ENCODE measurements at places on chromosomes 16 and 17. TPM values are rescaled to one million over a fixed set of nuclear protein-coding genes. Genes with fewer than 3 reads are reported as not detected.

GRCh38 chr16:30875871-30876801, 17.7 kb downstream of the BCL7C start:
- DNase-seq, result no peak

Gene TSPAN10
- total RNA-seq, result 1.4 TPM

DNA sequence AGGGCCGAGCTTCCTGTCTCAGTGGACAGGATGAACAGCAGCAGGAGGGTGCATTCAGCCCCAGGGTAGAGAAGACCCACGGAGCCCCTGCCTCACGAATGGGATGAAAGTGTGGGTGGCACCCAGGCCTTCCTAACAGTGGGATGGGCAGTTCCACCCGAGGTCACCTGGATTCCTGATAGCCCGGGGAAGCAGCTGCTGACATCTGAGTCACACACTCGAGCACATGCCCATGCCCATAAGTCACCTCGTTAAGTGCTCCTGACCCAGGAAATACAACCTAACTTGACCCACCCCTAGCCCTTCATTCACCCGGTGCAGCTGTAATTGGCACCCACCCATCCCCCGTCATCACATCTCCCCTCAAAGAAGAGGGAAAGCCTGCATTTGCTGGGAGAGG, 85.3 kb upstream of the FOXF1 start:
- no peak for DNase-seq

Gene KCNJ12
- 2.2 TPM for total RNA-seq

Gene ZG16B
- total RNA-seq, result 1.5 TPM

Gene TEDC2
- 10.5 TPM for total RNA-seq

GRCh38 chr16:81096715-81097208, 567 bp upstream of the GCSH start:
- DNase-seq, result no peak

- no peak for DNase-seq
Measured at GRCh38 chr16:57788252-57788841, 13.9 kb downstream of the KIFC3 start.

DNA sequence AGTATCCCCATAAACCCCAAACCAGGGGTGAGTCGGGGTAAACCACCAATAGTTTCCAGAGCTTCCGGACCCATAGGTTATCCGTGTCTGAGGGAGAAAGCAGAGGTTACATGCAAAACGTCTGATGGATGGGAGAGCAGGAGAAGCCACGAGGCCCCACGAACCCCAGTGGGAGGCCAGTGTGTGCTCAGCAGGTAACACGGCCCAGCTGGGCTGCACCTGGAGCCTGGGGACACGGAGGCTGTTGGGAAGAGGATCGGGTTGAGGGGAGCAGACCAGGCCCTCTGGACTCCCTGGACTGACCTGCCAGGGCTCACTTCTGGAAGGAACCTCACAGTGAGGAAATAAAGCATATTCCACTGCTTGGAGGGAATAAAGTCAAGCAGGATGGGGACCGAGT, 78.1 kb downstream of the SEC14L1 start:
- no peak for DNase-seq

- DNase-seq, result no peak
Measured at GRCh38 chr17:29549177-29549923, 17.5 kb downstream of the ABHD15 start.

Gene PERCC1
- 0.83 TPM for total RNA-seq

DNA sequence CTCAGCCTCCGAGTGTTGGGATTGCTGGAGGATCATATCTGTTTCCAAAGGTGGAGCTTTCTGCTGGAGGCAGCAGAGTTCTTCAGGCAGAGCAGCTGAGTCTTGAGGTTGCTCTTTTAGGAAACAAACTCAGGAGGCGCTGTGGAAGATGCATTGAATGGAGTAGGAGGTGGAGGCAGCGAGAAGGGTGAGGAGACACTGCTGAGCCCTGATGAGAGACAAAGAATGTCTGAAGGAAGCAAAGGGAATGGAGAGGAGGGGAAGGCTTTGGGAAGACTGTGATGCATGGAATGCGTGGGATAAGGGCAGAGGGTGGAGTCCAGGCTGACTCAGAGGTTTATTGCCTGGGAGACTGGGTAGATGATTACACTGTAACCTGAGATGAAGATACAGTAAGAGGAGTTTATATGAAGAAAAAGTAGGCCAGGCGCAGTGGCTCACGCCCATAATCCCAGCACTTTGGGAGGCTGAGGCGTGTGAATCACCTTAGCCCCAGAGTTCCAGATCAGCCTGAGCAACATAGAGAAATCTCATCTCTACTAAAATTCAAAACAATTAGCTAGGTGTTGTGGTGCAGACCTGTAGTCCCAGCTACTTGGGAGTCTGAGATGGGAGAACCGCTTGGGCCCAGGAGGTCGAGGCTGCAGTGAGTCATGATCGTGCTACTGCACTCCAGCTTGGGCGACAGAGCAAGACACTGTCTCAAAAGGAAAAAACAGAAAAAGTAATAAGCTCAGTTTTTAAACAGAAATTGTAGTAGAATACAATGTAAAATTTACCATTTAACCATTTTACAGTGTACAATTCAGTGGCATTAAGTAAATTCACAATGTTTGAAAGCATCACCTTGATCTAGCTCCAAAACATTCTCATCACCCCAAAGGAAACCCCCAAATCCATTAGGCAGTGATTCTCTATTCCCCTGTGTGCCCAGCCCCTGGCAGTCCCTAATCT, 17.8 kb upstream of the TMEM219 start:
- DNase-seq, result no peak

Gene YBX2
- 7.0 TPM for total RNA-seq

Gene ANKRD40CL
- not detected for total RNA-seq

- no peak for DNase-seq
Measured at GRCh38 chr17:37488009-37488604, 1.6 kb upstream of the DUSP14 start.

Gene TOX3
- 14.7 TPM for total RNA-seq

GRCh38 chr16:84294117-84294516, 561 bp upstream of the WFDC1 start:
- DNase-seq, result no peak

GRCh38 chr17:81840826-81841778, 6.3 kb upstream of the PPP1R27 start:
- no peak for DNase-seq

Gene ABCC11
- 0.07 TPM for total RNA-seq

DNA sequence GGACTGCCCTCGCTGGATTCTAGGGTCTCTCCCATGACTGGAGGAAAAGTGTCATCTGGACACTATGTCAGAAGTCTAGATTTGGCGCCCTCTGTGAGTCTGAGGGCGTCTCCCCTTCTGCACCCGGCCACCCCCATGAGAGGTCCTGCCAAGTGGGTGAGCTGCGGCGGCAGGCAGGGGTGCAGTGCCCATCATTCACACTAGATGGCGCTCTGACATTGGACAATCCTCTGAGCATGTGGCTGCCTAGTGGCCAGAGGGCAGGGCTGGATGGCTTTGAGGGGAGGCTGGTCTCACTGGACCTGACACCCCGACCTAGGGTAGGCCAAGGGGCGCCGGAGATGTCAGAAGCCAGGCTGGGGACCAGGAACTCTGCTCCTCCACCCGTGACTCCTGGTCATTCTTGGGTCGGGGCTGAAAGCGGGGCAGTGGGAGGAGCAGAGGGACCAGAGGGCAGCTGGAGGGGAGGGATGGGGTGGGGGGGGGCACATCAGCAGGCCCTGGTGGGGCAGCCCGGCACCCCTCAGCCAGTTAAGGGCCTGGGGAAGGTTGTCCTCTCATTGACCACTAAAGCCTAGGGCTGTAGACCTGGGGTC, 28.0 kb downstream of the MRM1 start:
- peak; percentile 86 for DNase-seq

Measured in type B pancreatic cell (in vitro differentiated cells).